ENCODE measurements at places on chromosomes 11 and 22.
A peak's percentile ranks its signal among the peaks of the same experiment; 100 is the strongest.

GRCh38 chr11:21866781-21867180 is 326.1 kb upstream of the ANO5 start:
- DNase-seq = peak; percentile 14

GRCh38 chr11:134668076-134668475 is 256.0 kb upstream of the B3GAT1 start:
- DNase-seq = no peak

GRCh38 chr11:26018336-26018735 is 313.6 kb upstream of the ANO3 start:
- no peak for DNase-seq

GRCh38 chr11:95595973-95596489 is 193.6 kb downstream of the FAM76B start:
- DNase-seq = no peak

- no peak for DNase-seq
These were observed 9.0 kb downstream of the USP2 start for GRCh38 chr11:119372260-119373058.

GRCh38 chr11:94753630-94754029 is 14.5 kb upstream of the AMOTL1 start:
- no peak for DNase-seq

DNA sequence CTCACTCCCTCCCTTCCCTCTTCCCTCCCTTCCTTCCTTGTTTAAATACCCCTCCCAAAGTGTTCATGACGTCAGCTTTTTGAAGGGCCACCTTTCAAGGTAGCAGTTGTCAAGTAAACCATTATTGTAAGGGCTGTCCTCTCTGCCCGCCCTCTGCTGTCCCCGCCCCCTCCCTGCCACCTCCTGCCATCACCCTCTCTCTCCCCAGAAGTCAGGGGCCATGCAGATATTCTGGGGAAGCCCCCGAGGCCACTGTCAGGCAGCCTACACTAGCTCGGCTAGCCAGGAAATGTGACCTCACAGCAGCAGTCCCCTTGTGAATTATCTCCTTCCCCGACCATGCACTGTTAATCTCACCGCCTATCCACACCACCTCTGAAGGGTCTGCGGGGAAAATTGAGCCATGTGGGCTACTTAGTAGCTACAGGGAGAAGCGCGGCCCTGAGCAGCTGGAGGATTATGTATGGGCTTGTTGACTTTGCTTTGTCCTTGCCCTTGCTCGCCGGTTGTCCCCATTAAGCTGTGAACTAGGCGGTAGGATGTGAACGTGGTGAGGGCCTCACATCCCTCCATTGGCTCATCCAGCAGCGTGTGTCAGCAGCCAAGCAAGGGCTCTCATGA is 42.1 kb upstream of the ATXN10 start:
- no peak for DNase-seq

Data from DMS79 treated with DMSO at 0.1 percent for 48 hours (cell line).